ENCODE measurements at places on chromosomes 5 and 9. TPM values are rescaled to one million over a fixed set of nuclear protein-coding genes. Genes with fewer than 3 reads are reported as not detected.

The NUTM2G gene
- polyA plus RNA-seq: not detected

The QRFP gene
- polyA plus RNA-seq: not detected

The DTWD2 gene
- polyA plus RNA-seq: 1.2 TPM

The PCDHA6 gene
- polyA plus RNA-seq: not detected

The HTR1A gene
- polyA plus RNA-seq: not detected

The SH3RF2 gene
- 1.7 TPM for polyA plus RNA-seq

The RAB24 gene
- 71.1 TPM for polyA plus RNA-seq

The NEURL1B gene
- 2.6 TPM for polyA plus RNA-seq

DNA sequence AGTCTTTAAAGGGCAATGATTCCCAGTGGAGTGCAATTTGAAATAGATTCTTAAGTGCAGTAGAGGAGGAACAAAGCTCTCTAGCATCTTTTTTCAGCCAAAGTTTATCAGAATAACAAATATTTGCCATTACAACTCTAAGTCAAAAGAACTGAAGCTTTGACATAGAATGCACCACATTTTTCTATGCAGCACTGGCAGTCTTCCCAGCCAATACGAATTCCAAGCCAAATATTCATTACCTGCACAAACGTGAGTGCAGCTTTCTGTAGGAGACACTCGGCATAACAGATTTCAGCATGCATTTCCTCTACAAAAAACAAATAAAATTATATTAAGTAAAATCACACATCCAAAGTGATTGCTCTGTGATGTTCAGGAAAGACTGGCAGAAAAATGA lies 103.4 kb downstream of the TTC39B start:
- no peak for DNase-seq

DNA sequence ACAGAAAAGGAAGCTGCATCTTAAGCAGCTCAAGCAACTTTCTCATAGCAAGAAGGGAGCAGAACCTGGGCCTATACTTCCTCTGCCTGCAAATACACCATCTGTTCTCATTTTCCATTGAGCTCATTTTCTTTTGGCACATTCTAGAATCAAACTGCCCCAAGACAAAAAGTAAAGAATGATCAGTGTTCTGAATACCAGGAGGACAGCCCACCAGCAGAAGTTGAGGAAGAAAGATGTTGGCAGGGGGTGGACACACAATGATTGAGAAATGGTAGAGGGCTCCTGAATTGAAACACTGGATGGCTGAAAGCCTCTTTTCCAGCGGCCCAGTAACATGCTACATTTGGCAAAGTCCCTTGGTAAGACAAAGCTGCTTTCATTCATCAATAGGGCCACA lies 171.8 kb downstream of the MED10 start:
- DNase-seq: no peak

DNA sequence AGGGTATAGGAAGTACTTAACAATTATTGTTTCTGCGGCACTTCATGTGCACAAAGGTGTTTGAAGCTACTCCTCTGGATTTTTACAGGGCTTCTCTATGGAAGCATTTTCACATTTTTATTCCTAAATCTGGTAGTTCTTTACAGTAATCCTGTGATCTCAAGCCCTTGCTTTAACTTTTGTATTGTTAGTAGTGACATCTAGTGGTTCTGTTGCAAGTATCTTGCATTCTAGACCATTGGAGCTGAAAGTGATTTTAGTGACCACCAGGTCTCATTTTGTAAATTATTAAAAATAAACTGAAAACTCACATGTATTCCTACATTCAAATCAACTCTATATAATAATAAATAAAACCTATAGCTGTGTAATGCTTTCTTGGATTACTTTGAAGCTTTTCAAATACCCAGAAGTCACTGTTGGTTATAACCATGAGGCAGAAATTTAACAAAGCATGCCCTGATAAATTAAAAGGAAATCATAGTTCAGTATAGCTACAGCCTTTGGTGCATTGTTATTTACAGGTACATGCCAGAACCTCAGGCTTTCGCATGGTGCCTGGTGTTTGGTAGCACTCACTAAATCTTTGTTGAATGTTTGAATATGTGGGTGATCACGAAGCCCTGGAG lies 18.9 kb downstream of the RPS23 start:
- peak; percentile 47 for DNase-seq

DNA sequence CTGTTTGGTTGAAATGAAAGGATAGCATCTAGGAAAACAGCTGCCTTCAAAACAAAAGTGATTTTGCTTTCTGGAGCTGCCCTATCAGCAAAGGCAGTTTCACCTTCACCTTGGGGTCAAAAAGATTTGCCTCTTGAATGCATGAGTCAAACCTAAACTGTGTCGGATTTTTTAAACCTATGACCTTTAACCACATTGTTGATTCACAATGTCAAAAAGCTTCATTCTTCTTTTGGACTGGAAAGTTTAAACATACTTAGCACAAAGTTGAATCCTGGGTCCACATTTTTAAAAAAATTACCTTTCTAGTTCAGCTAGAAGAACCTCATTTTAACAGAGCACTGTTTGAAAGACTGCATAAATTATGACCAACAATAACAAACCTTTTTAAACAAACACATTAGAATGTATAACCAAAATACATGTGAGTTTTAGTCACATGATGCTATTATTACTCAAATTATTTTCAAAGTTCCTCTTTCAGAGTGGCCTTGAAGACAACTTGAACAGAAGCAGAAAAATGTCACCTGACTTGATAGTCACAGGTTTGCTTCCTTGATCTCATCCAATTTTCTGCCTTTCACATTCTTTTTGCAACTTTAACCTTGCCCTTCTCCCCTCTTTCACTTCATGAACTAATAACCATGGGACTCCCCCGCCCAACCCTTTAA lies 109.7 kb upstream of the LHFPL2 start:
- DNase-seq: peak; percentile 84

GRCh38 chr5:1314564-1314982 lies 19.7 kb upstream of the TERT start:
- DNase-seq: no peak

- no peak for DNase-seq
Observed at GRCh38 chr5:89273289-89273688, 390.3 kb upstream of the MEF2C start.

DNA sequence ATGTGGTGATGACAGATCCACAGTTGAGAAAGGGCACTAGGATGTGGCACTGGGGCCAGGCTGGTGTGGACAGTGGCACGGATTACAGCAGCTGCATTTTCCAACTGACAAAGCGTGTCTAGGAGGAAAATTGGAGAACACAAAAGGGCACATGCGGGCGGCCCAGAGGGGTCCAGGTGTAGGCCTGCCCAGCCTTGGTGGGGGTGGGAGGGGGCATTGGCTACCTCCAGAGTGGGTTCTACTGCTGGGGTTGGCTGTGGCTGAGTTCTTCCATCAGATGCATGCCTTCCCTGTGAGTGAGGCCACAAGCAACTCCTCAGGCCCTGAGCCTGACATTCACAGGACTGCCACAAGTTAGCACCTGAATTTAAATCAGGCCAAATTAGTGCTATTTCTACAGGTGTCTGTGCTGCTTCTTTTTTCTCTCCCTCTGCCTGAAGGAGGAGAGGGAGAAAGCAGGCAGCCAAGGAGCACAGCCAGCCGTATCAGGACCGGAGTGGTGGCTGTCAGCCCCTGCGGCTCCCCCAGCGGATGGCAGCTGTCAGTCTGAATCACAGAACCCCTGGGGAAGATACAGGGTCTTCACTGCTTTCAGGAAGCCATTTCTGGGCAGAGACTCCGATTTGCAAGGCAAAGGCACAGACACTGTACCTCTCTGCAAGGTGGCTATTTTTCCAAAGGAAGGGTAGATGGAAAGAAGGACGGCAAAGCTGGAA lies 464.2 kb downstream of the SPOCK1 start:
- DNase-seq: no peak

GRCh38 chr5:9387879-9388278 lies 158.0 kb downstream of the SEMA5A start:
- peak; percentile 13 for DNase-seq

- DNase-seq: no peak
Observed at GRCh38 chr9:123034881-123035510, 1.5 kb downstream of the GPR21 start.

- DNase-seq: peak; percentile 62
Observed at GRCh38 chr5:132385326-132386105, 16.0 kb downstream of the SLC22A5 start.

DNA sequence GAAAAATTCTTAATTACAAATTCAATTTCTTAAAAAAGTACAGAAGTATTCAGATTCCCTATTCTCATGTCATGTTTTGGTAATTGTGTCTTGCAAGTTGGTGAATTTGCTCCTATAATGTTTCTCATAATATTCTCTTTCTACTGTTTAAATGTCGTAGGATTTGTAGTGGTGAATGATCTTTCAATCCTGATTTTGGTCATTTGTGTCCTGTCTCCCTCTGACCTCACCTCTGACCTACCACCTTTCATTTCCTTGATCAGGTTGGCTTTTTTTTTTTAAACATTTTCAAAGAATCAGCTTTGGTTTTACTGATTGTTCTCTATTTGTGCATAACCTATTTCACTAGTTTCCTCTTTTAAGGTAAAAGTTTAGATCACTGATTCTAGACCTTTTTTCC lies 102.6 kb downstream of the AUH start:
- no peak for DNase-seq

- DNase-seq: no peak
Observed at GRCh38 chr9:27377811-27378456, 81.0 kb upstream of the EQTN start.

- no peak for DNase-seq
Observed at GRCh38 chr5:28281351-28281750, 1243.0 kb upstream of the CDH9 start.

DNA sequence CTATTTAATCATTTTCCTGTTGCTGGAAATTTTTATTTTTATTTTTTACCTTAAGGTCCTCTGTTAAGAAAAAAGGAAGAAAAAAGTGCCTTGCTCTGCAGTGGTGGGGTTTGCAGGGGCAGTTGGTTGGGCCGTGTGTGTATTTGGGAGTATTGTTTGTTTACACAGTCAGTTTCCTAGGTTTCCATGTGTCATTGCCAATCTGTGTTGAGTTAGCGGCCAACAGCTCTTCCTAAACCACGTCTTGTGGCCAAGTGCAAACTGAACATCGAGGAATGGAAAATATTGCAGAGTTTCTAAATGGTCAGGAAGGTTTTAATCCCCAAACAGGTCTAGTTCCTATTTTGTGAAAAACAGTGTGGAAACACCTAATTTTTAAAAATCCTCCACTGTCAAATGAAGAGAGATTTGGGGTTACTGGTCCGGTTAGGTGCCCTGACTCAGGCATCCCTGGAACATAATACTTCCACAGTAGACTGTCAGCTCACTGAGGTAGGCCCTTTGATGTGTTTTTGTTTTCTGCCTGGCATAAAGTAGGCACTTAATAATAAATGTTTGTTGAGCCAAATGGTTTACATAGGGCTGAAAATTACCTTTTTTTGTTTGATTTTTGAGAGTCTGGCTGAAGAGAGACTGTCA lies 37.0 kb downstream of the MAMDC2 start:
- DNase-seq: peak; percentile 74

DNA sequence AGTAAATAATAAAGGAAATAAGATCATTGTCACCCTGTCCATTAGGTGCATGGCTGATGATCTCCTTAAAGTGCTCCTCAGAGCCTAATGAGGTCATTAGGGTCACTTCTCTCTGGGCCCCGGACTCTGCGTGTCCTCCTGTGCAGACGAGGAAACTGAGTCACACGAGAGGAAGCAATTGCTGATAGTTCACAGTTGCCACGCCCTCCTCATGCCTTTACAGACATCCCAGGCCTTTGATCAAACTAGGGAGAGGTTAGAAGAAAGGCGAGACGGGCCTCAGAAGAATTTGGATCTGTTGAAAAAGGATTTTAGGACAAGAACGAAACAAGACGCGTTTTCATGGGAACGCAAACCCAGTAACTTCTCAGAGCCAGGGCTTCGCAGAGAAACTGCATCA lies 32.0 kb upstream of the MSX2 start:
- DNase-seq: no peak

DNA sequence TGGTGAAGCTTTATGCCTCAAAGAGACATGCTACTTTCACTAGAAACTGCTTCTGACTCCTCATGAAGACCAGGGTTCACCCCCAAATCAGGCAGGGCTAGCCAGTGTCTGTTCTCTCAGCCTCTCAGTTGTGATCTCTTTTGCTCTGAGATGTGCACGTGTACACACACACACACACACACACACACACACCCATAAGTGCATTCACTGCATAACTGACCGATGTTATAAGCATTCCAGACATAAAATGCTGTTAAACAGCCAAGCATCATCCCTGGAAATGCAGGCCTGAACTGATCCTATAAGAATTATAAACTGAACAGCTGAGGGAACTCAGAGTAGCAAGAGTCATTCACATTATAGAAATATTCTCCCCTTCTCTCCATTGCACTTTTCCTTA lies 85.0 kb downstream of the FSTL4 start:
- peak; percentile 22 for DNase-seq

DNA sequence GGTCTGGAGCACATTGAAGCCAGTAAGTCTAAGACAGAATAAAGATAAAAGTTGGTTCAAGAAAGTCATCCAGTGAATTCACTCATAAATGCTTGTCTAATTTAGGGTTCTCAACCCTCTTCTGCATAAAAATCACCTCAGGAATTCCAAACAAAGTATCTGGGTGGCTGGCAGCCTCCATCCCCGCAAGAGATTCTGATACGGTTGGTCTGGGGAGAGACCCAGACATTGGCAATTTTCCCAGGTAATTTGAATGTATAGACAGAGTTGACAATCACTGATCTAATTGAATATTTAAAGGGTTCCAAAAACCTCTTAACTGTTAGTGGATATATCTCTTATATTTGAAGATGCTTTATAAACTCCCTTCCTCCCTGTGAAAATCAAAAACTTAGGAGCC lies 14.9 kb downstream of the ADAMTSL1 start:
- no peak for DNase-seq

DNA sequence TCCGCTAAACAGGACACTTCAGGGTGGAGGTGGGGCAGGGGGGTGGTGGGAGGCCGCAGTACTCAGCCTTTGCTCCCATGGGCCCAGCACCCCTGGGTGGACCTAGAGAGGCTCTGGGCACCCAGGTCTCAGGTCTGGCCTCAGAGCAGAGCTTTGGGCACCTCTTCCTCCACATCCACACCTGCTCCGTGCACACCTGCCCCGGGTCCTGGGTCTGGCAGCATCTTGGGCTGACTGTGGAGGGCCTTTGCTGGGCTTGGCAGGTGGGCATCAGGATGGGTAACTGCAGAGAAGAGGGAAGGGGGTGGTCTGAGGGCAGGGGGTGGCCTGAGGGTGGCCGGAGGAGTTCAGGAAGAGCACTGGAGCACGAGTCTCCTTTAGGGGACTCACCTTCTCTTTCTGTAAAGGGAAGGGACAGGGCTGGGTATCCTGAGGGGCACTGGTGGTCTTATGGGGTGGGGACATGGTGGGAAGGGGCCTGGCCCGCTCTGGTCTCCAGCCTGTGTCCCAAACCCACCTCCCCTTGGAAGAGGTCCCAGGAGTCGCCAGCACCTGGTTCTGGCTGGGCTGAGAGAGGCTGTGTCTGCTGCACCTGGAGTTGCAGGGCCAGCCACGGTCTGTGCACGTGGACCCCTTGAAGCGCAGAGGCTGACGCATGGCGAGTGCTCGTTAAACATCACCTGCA lies 106.7 kb upstream of the IER5L start:
- DNase-seq: no peak

- no peak for DNase-seq
Observed at GRCh38 chr9:104769655-104770054, 5.7 kb downstream of the NIPSNAP3B start.

DNA sequence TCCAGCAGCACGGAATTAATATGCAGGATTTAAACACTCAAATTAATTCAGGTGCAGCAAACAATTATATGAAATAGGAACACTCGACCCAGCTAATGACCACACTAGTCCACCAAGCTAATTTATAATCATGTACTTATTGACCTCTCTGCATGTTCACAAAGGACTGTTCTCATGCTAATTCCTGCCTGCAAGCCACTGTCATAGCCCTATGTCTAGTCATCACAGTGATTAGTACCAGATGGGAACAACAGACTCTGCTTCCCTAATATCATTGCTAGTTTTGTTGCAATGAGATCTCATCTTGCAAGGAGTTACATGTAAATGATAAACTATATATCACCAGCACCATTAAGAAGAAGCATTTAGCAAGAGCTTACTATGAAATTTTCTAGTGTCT lies 553.0 kb upstream of the GRAMD2B start:
- peak; percentile 1 for DNase-seq
